Neural progenitor cell (in vitro differentiated cells): ENCODE measurements at places on chromosomes 11 and 22. TPM values are rescaled to one million over a fixed set of nuclear protein-coding genes. Genes with fewer than 3 reads are reported as not detected.

Gene SRPRA
- 40.0 and 58.1 TPM in 2 replicates for total RNA-seq

Gene MRGPRD
- total RNA-seq: not detected in 2 replicates

Gene UBQLN3
- total RNA-seq: 0.37 and 0.39 TPM in 2 replicates

DNA sequence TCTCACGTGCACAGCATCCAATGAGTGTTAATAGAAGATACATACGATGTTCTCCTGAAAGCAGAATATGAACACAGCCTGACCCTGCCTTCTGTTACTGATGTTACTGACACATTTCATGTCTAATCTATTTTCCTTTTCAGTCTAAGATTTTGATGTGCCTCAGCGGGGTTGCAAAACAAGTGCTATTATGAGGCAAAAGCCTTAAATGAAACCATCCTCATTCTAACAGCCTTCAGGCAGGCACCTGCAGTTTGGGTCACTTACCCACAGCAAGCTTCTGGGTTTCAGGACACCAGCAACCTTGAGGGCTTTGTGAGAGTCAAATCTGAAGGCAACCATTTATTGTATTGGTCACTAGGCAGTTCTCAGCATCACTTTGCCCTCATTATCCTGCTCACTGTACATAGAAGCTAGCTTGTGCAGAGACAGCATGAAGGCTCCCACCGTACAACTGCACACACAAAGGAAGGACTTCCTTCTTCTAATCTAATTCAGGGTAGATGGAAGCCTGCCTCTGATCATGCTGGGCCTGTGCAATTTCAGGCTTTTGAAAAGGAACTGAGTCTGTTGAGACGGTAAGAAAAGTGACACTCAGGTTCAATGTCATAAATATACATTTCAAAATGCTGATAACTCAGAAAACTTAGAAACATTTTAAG, 183.2 kb upstream of the PITPNB start:
- DNase-seq: no peak

GRCh38 chr11:64787526-64788320, 9.4 kb upstream of the SF1 start:
- peak; percentile 77 for DNase-seq

DNA sequence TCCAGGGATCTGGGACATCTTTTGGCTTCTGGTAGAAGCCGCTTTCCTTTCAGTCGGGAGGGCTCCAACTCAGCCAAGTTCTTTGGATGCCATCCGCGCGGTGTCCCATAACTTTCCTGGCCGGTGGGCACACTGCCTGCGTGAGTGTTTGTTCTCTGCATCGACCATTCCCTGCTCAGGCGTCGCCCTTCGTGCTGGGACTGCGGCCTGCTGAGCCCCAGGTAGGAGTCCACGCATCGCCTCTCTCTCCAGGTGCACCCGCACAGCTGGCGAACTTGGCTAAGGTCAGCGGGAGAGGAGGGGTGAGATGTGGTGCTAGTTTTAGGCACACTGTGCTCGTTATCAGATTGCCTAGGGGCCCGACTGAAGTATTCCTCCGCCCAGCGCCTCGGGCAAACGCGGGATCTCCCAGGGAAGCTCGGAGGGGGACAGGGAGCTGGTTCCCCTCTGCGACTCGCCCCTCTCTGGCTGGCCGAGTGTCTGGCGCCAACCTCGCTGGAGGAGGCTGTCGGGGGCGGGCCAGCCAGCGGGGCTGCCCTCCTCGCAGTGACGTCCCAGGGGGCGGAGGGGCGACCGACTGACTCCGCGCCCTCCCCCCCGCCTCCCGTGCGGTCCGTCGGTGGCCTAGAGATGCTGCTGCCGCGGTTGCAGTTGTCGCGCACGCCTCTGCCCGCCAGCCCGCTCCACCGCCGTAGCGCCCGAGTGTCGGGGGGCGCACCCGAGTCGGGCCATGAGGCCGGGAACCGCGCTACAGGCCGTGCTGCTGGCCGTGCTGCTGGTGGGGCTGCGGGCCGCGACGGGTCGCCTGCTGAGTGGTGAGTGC, at the start of gene LAYN:
TSS of gene LAYN (plus strand) at position 607 of the 823 bp plus-strand sequence. CDS start at position 731, 124 bp downstream.
- DNase-seq: peak; percentile 72

- no peak for DNase-seq
Measured at GRCh38 chr11:120817158-120817557, 206.7 kb upstream of the TBCEL start.

GRCh38 chr11:1516273-1517067, 29.9 kb upstream of the MOB2 start:
- no peak for DNase-seq
